ENCODE measurements at places on chromosomes 2 and 18. TPM values are rescaled to one million over a fixed set of nuclear protein-coding genes. Genes with fewer than 3 reads are reported as not detected.

The POTEC gene
- total RNA-seq: not detected

The PAX8 gene
- total RNA-seq: 0.26 TPM

DNA sequence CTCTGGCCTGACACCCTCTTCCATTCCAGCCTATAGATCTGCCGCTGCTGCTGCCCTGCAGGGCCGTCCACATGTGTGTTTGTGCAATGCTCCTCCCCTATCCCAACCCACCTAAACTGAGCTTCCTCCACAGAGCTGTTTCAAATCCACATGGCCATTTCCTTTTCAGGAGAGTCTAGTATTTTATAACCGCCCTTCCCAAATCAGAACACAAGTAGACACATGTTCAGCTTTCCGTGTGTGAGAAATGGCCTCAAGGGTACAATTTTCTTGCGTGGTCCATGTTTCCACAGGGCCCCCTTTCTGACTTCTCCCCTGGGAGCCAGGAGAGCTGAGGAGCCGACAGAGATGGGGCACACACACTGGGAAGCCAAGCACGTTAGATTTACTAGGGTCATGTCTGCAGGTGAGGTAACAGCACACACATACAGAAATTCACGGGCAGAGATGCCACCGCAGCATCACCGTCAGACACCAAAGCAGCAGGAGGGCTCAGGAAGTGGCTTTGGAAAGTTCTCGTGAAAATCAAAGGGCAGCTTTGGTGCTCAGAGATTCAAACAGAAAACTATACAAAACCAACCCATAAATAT lies 102.9 kb upstream of the TGFA start:
- DNase-seq: no peak

GRCh38 chr2:233901367-233901766 lies 15.8 kb upstream of the TRPM8 start:
- no peak for DNase-seq

DNA sequence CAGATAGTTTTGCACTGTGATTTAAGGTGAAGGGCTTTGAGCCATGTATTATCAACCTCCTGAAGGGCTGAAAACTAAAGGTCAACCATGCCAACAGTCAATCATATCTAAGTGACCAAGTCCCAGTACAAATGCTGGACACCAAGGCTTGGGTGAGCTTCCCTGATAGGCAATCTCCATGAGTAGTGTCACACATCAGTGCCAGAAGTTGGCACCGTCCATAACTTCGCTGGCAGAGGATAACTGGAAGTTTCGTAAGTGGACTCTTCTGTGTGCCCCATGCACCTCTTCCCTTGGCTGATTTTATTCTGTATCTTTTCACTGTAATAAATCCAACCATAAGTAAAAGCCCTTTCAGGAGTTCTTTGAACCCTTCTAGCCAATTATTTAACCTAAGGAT lies 13.2 kb downstream of the REV1 start:
- no peak for DNase-seq

DNA sequence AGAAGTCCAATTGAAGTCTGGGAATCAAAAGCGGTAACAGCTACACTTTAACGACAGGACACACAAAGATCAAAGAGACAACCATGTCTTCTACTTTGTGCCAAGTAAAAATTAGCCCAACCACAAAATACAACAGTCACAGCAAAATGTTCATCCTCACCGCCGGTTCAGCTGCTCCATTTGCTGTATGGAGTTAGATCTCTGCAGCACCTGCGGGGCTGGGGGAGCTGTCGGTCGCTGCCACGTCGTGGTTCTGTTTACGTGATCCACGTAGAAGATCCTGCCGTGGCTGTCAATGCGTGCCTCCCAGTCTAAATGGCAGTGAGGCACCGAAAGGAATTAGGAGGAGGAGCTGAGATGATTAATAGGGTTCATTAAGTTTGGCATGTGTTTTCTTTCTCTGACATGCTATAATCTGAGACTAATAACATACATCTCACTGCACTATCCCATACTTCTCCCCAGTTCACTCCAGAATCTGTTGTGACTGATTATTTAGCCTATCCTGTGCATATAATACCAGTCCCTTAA lies 136.5 kb upstream of the STK17B start:
- DNase-seq: no peak

The E2F6 gene
- total RNA-seq: 16.0 TPM

- no peak for DNase-seq
These were observed 702.2 kb upstream of the NRXN1 start for GRCh38 chr2:51734115-51734514.

DNA sequence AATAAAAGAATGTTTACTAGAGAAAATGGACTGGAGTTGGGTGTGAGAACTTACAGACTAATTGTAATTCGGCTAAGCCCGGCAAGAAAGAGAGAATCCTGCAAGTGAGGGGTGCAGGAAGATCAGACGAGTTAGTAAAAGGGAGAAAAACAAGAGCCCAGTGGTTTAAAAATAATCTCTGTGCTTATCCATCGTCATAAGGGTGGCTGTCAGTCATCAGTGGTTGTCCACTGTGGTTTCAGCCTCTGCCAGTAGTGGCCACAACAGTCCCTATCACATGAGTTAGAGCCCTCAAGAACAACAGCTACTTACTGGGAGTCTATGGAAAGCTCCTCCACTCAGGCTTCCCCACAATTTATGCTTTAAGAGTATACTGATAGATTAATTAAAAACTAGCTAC lies 239.8 kb downstream of the SETBP1 start:
- no peak for DNase-seq

DNA sequence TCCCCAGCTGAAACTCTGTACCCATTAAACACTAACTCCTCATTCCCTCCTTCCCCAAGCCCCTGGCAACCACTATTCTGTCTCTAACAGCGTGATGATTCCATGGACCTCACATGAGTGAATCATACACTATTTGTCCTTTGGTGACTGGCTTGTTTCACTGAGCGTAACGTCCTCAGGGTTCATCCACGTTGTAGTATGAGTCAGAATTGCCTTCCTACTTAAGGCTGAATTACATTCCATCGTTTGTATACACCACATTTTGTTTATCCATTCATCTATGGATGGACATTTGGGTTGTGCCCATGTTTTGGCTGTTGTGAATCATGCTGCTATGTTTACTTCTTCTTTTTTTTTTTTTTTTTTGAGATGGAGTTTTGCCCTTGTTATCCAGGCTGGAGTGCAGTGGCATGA lies 19.6 kb upstream of the CABLES1 start:
- DNase-seq: no peak

- peak; percentile 47 for DNase-seq
These were observed 190.8 kb downstream of the ARHGAP28 start for GRCh38 chr18:6920099-6920955.

DNA sequence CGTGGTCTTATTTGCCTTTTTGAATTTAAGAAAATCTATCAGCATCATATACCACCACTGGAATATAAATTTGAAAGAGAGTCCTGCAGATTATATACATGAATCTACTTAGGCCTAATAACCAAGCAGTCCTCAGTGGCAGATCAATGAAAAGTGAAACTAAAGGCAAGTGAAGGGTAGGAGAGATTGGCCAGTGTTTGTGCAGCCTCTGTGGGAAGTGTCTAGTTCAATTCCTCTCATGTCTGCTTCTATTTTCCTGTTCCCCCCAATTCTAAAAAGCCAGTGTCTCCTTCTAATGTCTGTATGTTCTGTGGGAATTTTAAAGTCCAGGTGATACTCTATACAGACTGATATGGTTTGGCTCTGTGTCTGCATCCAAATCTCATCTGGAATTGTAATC lies 61.9 kb downstream of the FN1 start:
- no peak for DNase-seq

The MROH2A gene
- total RNA-seq: 0.32 TPM

The CPLX4 gene
- total RNA-seq: not detected

DNA sequence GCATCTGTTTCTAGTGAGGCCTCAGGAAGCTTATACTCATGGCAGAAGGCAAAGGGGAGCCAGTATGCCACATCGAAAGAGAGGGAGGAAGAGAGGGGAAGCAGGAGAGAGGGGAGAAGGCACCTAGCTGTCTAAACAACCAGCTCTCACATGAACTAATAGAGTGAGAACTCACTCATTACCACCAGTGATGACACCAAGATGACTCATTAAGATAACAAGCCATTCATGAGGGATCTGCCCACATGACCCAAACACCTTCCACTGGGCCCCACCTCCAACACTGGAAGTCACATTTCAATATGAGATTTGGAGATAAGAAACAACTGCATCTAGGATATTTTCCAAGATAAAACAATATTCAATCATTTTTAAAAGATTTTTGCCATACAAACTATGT lies 753.9 kb upstream of the ZEB2 start:
- no peak for DNase-seq

GRCh38 chr2:121955872-121956271 lies 200.4 kb downstream of the TSN start:
- DNase-seq: no peak

The ZNF638 gene
- total RNA-seq: 492 TPM

The FOXD4L1 gene
- not detected for total RNA-seq

The MRPL44 gene
- 31.5 TPM for total RNA-seq

The FEV gene
- total RNA-seq: not detected

The SLC4A5 gene
- total RNA-seq: 3.8 TPM

The SOWAHC gene
- total RNA-seq: 28.2 TPM

The SKOR2 gene
- total RNA-seq: not detected

The DIPK1C gene
- 1.6 TPM for total RNA-seq

DNA sequence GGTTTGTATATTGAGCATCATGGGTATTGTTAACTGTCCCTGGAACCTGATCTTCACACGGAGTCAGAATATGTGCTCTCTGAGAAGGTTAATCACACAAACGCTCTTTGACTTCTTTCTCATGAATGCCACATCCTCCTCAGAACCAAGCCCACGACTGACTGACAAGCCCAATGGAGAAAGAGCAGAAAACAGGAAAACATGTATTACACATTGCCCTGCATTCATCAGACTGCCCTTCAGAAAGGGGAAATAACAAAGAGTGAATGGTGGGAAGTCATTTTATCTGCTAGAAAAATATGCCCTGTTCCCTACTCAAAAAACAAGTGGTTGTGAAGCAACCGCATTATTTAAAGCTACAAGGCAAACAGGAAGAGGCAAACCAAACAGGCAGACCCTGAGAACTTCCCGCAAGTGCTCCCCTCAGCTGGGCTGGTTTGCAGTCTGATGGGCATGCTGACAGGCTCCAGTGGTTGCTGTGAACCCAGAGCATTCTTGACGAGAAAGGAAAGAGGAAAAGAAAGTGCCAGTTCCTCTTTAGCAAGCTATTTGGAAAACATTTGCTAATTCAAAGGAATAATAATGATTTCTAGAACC lies 172.9 kb upstream of the SETBP1 start:
- DNase-seq: no peak

DNA sequence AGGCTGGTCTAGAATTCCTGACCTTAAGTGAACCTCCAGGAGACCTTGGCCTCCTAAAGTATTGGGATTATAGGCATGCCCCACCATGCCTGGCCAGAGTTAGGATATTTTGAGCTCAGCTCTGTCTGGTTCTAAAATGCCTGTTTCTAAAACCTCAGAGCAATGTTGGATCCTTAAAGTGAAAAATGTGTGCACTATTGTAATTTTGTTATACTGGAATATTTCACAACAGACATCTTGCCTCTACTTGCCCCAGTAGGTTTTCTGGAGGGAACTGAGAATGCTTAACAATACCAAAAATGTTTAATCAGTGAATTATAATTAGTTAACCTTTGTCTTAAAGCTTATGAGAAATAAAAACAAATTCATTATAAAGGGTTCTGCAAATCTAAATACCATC lies 144.6 kb upstream of the CCDC195 start:
- DNase-seq: no peak

The CFC1 gene
- total RNA-seq: not detected

- DNase-seq: no peak
These were observed 144.2 kb downstream of the ALK start for GRCh38 chr2:29777161-29777560.

GRCh38 chr2:88903749-88904353 lies 212.4 kb downstream of the RPIA start:
- DNase-seq: no peak

GRCh38 chr2:128513961-128514283 lies 195.3 kb upstream of the HS6ST1 start:
- DNase-seq: no peak

The OSBPL1A gene
- total RNA-seq: 53.3 TPM

The SRD5A2 gene
- 16.2 TPM for total RNA-seq

The GCG gene
- total RNA-seq: not detected

The GPBAR1 gene
- total RNA-seq: 1.6 TPM

DNA sequence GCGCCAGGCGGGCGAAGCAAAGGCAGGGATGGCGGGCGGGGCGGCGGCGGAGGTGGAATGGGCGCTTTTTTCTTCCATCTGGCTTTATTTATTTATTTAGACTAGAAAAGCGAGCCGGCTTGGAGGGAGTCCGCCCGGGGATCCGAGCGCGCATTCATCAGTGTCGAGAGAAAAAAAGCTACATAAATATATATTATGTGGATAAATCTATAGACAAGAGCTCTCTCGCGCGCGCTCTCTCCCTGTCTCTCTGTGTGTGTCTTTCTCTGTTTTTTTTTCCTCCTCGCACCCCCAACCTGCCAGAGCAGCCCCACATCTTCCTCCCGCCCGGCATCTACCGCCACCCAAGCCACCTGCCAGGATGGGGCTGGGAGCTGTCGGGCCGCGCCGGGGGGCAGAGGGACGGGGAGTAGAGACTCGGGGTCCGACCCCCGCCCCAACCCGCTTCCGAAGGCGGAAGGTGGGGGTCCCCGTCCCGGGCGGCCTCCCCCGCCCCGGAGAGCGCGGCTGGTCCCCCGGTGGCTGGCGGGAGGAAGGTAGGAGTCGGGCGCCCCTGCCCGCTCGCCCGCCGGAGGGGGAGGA lies 972 bp upstream of the CELF4 start:
- no peak for DNase-seq

GRCh38 chr2:176656776-176657140 lies 387.5 kb downstream of the MTX2 start:
- DNase-seq: no peak

The UCN gene
- 1.1 TPM for total RNA-seq

- DNase-seq: no peak
These were observed 3.6 kb upstream of the TFCP2L1 start for GRCh38 chr2:121288454-121289231.

DNA sequence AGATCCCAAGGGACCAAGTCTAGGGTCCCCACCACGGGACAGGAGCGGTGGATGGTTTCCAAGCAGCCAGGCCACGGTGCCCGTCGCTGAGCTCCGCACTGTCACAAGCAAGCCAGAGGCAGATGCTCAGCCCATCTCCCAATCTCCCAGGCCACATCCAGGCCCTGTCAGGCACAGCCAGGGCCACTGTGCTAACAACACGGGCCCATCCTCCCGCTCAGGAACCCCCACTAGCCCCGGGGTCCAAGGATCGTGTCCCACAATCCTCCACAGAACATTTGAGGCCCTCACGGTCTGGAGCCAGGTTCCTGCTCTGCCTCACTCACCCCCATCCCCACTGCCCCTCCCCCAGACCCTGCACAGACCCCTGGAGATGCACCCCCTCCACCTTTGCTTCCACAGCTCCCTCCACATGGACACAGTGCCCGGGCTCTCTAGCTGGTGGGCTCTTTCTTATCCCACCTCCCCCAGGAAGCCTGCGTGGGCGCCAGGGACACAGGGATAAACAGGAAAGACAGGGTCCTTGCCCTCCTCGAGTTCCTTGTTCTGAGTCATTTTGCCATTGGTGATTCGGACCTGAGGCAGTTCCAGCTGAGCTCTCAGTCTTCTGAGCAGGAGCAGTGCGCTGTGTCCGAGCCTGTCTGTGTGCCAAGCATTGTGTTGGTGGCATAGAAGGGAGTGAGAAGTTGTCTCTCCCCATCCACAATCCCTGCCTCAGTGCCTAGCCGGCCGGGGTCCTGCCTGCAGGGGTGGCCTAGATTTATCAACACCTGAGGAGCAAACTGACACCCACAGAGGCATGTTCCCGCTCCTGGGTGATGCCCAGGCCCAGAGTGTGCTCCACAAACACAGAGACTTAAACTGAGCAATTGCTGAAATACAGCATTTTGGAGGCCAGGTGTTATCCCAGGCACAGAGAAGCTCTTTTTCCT lies 7.0 kb downstream of the CROCC2 start:
- DNase-seq: no peak
